Right lung (tissue), 10 donors: ENCODE measurements at places on chromosomes 6 and 20. TPM values are rescaled to one million over a fixed set of nuclear protein-coding genes. Genes with fewer than 3 reads are reported as not detected.
A peak's percentile ranks its signal among the peaks of the same experiment; 100 is the strongest.

MUC21 gene
- polyA plus RNA-seq, result 0.07 TPM

BPIFB2 gene
- not detected for polyA plus RNA-seq

TNF gene
- 0.25 TPM for polyA plus RNA-seq

WFDC5 gene
- polyA plus RNA-seq, result not detected

RAET1L gene
- polyA plus RNA-seq, result not detected

DST gene
- polyA plus RNA-seq, result 536 TPM

OR14J1 gene
- polyA plus RNA-seq, result 0.08 TPM

DOK5 gene
- 2.5 TPM for polyA plus RNA-seq

PARD6B gene
- polyA plus RNA-seq, result 8.3 TPM

NFS1 gene
- 18.7 TPM for polyA plus RNA-seq

LAMA4 gene
- 243 TPM for polyA plus RNA-seq

MLN gene
- polyA plus RNA-seq, result not detected

AGER gene
- 112 TPM for polyA plus RNA-seq

DAAM2 gene
- polyA plus RNA-seq, result 33.9 TPM

CLPSL2 gene
- not detected for polyA plus RNA-seq

DNA sequence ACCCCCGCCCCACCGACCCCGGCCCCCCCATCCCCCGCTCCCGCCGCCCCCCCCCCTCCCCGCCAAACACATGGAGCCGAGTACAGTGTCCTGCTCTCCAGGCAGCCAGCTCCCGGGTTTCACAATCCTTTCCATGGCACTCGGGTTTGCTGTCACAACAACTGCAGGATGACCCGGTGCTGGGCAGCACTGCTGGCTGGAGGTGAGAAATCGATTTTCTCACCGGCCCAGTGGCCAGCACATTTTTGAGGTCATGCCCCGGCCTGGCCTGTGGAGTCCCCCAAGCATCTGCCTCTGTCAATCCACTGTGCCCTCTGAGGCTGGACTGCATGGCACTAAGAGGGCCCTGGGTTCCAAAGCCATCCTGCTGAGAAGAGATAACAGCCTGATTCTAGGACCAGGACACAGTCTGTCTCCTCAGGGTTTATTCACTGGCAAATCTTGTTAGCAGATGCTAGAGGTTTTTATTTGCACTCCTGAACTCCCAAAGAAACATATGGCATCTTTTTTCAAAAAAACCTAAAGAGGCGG, 129.5 kb downstream of the NFATC2 start:
- peak; percentile 52 for DNase-seq

DNA sequence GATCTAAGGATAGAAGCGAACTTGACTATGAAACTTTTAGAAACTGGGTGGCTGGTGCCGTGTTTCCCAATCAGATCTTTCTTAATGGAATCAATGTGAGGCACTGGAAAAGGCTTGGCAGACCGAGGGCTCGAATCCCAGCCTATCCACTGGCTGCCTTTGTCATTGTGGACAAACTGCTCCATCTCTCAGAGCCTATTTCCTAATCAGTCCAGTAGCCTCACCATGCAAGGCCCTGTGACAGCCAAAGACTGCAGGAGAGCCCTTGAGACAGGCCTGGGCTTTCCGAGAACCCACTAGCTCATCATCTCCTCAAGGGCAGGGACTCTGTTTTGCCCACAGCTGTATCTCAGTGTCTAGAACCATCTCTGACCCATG, 43.4 kb downstream of the SPDEF start:
- no peak for DNase-seq

DNA sequence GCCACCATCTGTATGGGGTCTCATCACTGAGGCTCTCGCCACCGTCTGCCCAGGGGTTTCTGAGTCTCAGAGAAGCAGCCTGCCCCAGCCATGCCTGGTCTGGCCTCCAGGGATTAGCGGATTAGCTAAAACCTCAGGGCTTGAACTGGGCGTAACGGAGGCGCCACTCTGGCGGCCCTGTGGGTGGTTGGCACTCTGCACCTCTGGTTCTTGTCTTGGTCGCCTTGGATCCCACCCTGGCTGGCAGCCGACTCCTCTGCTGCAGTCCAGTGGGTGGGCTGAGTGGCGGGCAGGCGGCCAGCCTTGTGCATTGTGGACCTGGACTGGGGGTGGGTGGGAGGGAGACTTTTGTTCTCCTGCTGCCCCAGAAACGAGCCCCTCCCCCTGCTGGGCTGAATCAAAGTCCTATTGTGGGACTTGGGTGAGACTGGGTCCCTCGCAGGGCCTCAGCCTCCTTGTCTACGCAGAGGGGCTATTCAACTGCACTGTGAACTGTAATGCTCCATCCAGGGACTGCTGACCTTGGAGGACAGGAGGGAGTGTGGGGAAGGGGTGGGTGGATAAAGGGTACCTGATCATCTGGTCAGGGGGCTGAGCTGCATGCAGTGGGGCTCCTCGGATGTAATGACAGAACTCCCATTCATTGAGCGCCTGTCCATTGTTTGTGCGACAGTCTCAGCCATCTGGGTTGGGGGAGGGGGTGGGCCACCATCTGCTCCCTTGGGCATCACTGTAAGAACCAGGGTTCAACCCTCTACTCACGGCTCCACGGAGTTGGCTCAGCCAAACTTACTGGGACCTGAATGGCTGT, 23.9 kb downstream of the SUN5 start:
- DNase-seq, result no peak

GRCh38 chr6:111068866-111069234, 18.5 kb upstream of the SLC16A10 start:
- no peak for DNase-seq

- peak; percentile 35 for DNase-seq
Measured at GRCh38 chr6:168607272-168608112, 166.5 kb downstream of the SMOC2 start.

GRCh38 chr6:15395087-15395486, 149.2 kb downstream of the JARID2 start:
- DNase-seq, result no peak

- DNase-seq, result no peak
Measured at GRCh38 chr6:150813993-150814359, 51.5 kb upstream of the MTHFD1L start.

DNA sequence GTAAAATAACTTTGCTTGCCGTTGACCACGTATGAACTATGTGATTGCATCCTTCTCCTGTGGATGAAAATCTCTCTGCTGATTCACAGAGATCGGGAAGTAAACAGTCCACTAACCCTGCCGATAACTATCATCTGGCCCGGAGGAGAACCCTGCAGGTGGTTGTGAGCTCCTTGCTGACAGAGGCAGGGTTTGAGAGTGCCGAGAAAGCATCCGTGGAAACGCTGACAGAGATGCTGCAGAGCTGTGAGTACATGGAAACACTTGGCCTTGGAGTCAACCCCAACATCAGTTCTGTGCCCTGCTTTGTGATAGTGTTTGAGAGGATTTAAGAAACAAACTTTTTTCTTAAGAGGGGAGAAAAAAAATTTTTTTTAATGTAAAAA, 937 bp downstream of the TAF8 start:
- DNase-seq, result no peak

DNA sequence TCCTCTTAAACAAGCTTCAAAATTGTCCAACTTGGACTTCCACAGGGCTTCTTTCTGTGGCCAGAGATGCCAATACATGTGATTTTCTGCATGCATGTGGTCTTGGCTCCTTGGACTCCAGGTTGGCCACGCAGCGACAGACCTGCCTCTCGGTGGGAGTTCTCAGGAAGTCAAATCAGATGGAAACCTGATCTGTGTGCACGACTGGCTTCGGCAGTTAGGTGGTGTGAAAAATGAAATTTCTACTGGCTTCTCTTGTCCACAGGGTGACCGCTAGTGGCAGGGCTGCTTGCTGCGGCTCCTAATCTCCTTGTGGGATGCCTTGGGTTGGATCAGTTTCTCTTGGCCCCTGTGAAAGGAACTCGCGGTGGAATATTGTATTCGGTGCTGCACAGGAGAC, 57.3 kb downstream of the PHACTR3 start:
- DNase-seq, result no peak

GRCh38 chr6:41720262-41720620, 15.2 kb downstream of the TFEB start:
- no peak for DNase-seq

- no peak for DNase-seq
Measured at GRCh38 chr6:13212538-13212937, 115.8 kb downstream of the TBC1D7 start.

DNA sequence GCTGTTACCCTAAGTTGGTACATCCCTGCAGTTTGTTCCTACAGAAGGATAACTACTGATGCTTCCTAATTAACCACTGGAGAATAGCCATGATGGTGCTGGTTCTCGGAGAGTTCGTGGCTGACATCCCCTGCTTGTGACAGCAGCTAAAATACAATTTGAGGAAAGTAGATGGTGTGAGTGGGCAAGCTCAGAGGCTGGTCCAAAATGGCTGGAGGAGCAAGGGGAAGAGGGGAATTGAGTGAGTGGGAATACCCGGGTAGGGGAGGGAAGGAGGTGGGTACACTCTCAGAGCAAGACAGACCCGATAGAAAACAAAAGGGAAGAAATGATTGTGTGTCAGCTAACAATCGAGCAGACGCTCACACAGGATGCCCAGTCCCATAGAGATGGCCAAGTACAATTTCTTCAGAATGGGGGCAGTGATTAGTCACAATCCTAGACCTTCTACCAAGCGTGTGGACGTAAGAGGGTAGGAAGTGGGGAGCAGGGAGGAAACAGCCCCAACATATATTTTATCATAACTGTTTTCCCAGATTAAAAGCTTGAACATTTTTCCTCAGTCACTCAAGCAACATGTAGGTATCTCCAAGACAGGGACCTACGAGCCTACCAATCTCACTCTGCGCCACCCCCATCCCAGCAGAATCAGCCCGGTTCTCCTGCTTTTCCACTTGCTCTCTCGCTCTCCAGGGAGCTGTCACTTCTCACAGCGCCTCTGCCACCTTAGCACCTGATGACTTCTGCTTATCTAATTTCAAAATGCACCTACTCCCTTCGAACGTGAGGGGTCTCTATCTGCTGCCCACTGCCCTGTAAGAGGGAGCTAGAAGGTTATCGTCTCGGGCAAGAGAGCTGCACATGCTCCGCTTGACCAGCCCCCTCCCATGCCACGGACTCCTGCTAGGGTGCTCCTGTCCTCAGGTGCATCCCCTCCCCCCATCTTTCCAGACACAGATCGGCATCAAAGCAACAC, 26.2 kb downstream of the RIPOR2 start:
- DNase-seq, result no peak

DNA sequence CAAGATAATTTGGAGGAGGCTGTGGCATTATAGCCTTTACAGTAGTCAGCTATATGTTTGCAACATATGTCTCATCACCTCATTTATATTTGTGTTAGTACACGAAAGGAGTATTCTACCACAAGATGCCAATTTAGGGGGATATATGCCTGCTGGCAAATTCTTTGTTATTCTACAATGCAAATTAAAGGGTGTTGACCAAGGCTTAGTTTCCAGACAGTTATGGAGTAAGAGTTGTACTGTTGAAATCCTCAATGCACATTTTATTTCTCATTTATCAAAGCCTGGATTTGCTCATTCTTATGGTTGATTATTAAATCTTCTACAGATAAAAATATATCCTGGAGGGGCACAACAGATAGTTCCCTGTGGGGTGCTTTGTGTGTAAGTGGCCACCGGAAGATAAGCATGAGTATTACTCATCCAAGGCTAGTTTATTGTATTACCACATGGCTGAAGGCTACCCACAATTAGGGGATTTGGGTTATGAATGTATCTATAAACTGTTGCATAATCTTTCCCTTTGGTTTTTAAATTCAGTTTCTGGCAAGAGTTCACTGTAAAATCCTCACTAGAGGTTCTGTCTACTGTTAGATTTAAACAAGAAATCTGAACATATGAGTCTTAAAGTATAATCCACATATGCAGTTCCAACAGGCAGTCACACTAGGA, 9.0 kb downstream of the CST9 start:
- DNase-seq, result no peak

DNA sequence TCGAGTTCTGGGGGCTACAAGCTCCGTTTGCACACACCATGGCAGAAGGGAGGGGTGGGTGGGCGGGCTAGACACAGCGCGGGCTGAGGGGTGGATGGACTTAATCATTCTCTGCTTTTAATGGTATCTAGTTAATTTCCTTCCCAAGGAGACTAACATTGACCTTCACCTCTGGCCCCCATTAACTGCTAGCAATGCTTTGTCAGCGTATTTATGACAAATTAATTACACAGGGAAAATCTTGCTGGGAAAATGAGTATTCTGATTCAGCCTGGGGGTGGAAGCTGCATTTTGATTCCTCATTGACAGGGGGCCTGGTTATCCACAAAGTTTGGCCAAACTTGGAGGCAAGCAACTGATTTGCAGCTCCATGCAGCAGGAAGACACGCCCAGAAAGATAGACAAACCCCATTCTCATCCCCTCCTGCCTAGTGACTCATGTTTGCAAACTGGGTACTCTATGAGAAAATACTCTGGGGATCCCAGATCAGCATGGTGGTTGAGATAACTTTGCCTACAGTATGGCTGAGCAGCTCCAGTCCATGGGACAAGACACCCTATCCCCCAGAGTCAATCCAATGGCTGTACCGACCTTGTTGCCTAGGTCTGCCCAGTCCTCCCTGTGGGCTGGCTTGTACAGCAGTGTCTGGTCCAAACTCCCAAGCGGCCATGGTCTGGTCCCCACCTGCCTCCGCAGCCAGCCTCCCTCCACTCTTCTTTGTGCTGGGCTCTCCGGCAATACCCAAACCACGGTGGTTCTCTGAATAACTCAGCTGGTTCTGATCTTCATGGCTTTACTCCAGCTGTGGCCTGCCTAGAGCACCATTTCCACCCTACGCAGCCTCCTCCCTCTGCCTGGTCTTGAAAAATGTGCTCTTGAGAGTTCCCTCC, 19.7 kb downstream of the ZBP1 start:
- DNase-seq, result no peak

GRCh38 chr6:26129656-26130055, 42.4 kb downstream of the HFE start:
- no peak for DNase-seq

- DNase-seq, result no peak
Measured at GRCh38 chr6:37162740-37163139, 7.2 kb upstream of the PIM1 start.

DNA sequence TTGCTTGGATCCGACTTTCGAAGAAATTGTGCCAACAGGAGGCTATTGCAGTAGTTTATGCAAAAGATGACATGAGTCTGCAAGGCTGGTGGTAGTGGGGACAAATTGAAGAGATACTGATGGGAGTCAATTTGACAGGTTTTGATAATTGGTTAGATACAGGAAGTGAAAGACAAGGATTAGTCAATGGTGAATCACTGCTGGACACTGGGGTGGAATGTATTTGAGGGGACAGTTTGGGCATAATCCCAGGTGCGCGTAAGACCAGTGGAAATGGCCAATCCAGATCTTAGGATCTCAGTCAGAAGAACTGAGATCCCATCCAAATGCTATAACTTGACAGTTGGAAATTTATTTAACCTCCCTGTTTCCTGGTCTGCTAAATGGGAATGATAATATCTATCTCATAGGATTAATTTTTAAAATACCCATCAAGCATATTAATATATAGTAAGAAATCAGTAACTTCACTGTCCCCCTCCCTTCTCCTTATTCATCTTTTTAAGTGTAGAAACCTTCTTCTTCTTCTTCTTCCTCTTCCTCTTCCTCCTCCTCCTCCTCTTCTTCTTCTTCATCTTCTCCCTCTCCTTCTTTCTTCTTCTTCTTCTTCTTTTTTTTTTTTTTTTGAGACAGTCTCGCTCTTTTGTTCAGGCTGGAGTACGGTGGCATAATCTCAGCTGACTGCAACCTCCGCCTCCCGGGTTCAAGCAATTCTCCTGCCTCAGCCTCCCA, 30.9 kb upstream of the ERVFRD-1 start:
- DNase-seq, result no peak

- no peak for DNase-seq
Measured at GRCh38 chr6:124234801-124235200, 431.1 kb downstream of the NKAIN2 start.

- no peak for DNase-seq
Measured at GRCh38 chr6:136766274-136766673, 26.0 kb downstream of the MAP3K5 start.
